ENCODE measurements at places on chromosomes 7 and 10.

DNA sequence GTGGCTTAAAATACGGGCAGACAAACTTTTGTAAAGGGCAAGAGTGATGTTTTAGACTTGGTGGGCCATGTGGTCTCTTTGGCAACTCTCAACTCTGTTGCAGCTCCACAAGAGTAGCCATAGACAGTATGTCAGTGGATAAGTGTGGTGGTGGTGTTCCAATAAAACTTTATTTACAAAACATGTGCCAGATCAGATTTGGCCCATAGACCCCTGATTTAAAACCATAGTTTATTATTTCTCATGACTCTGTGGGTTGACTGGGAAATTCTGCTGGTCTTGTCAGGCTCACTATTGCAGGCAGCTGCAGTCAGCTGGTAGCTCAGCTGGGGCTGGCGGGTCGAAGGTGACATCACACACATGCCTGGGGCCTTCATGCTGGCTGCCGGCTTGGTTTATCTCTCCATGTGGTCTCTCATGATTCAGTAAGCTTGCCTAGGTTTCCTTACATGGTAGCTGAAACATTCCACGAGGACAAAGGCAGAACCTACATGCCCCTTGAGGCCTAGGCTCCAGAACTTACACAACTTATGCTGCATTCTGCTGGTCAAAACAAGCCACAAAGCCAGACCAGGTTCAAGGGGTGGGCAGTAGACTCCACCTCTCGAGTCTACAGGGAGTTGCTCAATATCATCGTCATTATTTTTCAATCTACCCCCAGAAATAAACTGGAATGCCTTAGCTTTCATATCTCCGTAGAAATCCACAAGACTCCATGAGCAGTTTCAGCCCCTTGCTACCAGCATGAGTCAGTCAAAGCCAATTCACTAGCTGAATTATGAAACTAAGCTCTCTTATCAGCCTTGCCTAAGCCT is 245.7 kb downstream of the WDR11 start:
- DNase-seq: peak; percentile 42

DNA sequence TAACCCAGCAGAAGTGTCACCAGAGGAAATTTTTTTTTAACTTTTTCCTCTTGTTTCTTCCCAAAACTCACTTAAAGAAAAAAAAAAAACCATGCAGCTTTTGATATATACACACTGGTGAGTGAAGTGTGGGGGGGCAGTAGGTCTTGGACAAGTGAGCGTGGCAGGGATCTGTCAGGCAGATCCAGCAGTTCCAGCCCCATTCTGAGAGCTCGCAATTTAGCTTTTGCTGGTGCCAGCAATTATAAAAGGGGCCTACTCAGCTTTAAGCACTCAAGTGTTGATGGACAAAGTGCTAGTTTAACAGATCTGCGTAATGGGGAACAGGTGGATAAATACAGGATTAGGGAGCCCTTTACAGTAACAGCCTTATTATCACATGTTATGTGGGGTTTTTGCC is 619.2 kb upstream of the GALNT17 start:
- no peak for DNase-seq

GRCh38 chr7:23276376-23276775 is 22.8 kb upstream of the MALSU1 start:
- DNase-seq: no peak

- DNase-seq: no peak
Measured at GRCh38 chr10:71131096-71131495, 81.3 kb upstream of the UNC5B start.

GRCh38 chr7:101168412-101169049 is 3.2 kb upstream of the VGF start:
- no peak for DNase-seq

DNA sequence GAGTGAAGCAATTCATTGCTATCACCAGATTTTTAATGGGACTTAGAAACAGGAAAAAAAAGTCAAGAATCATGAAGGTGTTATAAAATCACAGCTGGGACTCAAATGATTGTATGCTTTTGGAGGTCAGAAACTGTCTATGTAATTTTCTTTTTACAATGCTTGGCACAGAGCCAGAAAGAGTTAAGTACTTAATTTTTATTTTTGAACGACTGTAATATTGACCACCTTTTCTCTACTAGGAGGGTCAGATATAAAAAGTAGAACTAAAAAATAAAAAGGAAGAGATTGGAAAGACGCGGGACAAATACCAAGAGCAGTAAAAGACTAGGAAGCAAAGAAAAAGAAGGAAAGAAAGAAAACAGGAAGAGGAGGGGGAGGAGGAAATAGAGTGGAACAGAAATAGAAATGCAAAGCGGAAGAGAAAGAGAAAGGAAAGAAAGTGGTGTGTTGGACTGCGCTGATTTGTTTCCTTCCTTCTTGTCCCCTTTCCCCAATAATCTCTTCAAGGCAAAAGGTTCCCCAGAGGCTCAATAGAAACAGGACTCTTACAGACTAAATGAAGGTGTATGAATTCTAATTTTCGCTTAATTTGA is 23.2 kb upstream of the C1GALT1 start:
- no peak for DNase-seq

- no peak for DNase-seq
Measured at GRCh38 chr10:46019569-46020343, 10.7 kb downstream of the NCOA4 start.

- no peak for DNase-seq
Measured at GRCh38 chr10:1253523-1254353, 197.6 kb downstream of the WDR37 start.

DNA sequence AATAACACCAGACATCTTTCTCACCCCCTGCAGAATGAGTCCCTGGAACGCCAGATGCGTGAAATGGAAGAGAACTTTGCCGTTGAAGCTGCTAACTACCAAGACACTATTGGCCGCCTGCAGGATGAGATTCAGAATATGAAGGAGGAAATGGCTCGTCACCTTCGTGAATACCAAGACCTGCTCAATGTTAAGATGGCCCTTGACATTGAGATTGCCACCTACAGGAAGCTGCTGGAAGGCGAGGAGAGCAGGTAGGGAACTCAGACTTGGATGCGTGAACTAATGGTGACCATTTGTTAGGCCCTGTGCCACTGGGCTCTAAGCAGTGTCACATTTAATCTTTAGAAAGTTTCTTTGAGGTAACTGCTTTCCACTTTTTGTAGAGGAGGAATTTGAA is 7.1 kb downstream of the VIM start:
- DNase-seq: no peak

GRCh38 chr7:148547951-148548350 is 42.6 kb upstream of the C7orf33 start:
- no peak for DNase-seq

- no peak for DNase-seq
Measured at GRCh38 chr7:114422507-114423501, 8.2 kb downstream of the FOXP2 start.

DNA sequence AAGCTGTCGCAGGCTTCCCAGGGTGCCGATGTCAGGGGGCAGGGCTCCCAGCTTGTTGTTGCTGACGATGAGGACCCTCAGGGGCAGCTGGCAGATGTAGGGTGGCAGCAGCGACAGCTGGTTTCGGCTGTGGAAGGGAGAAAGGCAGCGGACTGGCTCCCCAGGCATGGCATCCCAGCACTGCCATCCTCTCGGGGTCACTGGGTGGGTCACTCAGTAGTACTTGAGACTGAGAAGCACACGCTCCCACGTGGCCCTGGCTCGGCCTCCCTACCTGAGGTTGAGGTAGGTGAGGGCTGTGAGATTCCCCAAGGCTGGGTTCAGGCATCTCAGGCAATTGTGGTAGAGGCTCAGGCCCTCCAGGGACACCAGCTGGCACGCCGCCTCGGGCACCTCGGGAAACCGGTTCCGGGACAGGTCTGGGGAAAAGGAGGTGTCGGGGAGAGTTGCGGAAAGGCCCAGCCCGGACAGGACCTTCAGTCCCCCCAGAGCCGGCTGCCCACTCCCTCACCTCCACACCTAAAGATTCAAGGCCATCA is 3.8 kb downstream of the LRCH4 start:
- no peak for DNase-seq

- DNase-seq: peak; percentile 69
Measured at GRCh38 chr7:100584683-100585510, 1.0 kb downstream of the LRCH4 start.

GRCh38 chr7:47719675-47720074 is 137.8 kb upstream of the TNS3 start:
- no peak for DNase-seq

- DNase-seq: no peak
Measured at GRCh38 chr10:60009710-60010383, 103.5 kb upstream of the CCDC6 start.

- DNase-seq: no peak
Measured at GRCh38 chr7:104859754-104860426, 154.1 kb upstream of the KMT2E start.

Data from iPS-NIHi11 (cell line).